CD4-positive, alpha-beta memory T cell (primary cell): ENCODE measurements at places on chromosomes 16 and 17.

DNA sequence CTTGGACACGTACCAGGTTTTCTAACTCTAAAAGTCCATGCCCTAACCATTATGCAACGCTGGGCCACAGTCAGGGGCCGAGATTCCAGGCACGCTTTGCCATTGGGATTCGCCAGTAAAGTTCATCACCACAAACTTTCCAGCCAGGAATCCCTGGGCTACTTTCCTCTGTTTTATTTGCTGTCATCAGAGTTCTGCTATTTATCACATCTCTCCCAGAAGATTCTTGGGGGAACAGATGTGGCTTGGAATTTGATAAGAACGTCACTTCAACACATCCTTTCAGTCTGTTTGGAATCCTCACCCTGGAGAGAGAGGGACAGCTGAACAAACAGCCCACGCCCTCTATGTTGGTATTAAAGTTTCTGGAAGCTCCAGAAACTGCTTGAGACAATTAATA lies 109.6 kb upstream of the CACNG3 start:
- no peak for DNase-seq

DNA sequence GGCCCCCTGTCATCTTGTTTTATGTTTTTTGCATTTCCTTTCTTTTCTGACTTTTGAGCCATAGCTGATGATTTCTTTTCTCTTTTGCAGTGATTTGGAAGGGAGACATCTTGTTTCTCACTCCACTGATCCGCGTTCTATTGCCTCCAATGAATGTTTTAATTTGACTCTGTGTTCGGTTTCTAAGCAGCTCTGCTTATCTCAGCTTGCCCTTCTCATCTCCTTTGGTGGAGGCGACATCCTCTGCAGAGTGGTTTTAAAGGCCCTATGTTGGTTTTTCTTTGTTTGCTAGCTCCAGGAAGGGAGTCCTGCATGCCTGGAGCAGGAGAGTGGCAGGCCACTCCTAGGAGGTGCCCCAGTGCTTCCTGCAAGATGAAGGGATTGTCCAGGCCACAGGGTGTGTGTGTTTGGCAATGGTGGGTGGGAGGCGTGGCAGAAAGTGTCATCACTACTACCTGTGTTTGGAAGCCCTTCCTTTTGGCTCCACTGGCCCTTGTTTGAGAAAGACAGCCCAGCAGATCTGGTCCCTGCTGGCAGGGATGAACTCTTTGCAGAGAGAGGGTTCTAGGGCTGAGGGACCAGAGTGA lies 13.6 kb downstream of the SMPD3 start:
- no peak for DNase-seq

GRCh38 chr17:50059256-50059655 lies 3.3 kb downstream of the ITGA3 start:
- no peak for DNase-seq

DNA sequence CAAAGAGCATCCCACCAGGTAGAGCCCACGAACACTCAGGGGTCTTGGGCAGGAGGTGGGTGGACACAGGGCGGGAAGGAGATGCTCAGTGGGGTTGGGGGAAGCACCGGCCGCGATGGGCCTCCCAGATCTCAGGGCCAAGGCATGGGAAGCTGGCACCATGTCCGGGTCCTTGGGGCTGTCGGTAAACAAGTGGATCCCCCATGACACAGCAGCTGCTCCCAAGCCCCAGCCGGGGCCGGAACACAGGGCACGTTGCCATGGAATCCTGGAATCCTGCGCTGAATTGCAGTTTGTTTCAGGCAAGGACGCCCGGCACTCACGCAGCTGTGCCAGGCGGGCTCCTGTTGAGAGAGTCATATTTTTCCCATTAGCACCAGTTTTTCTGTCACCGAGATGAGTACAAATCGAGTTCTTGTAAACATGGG lies 23.0 kb upstream of the CHMP6 start:
- DNase-seq: no peak

GRCh38 chr16:51410125-51410524 lies 259.1 kb upstream of the SALL1 start:
- no peak for DNase-seq

DNA sequence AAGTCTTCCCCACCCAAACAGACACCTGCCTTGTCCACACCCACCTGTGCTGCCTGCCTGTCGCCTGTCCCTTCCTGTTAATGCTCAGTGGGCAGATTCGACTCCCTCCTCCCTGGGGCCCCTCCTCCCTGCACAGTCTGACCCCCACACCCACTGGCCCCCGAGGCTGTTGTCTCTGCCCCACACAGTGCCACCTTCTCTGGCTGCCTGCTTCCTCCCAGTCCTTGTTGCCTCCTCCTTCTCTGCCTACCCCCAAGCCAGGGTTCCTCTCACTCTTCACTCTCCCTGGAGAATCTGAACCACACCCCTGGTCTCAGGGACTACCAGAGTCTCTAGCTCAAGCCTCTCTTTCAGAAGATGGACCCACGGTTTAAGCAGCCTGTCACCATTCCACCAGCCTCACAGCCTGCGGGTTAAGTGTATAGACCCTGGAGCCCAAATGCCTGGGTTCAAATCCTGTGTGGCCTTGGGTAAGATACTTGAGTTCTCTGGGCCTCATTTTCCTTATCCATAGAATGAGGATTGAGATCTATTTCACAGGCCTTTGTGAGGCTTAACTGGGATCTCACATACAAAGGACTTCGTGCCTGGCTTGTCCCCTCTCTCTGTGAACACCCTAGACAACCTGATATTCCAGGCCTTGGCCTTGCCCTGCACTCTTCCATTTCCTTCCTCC lies 3.8 kb upstream of the ARHGAP23 start:
- DNase-seq: no peak

- no peak for DNase-seq
These were observed 5.4 kb upstream of the CRYBA1 start for GRCh38 chr17:29240968-29241963.

GRCh38 chr17:48181653-48182052 lies 74.1 kb downstream of the SNX11 start:
- no peak for DNase-seq

DNA sequence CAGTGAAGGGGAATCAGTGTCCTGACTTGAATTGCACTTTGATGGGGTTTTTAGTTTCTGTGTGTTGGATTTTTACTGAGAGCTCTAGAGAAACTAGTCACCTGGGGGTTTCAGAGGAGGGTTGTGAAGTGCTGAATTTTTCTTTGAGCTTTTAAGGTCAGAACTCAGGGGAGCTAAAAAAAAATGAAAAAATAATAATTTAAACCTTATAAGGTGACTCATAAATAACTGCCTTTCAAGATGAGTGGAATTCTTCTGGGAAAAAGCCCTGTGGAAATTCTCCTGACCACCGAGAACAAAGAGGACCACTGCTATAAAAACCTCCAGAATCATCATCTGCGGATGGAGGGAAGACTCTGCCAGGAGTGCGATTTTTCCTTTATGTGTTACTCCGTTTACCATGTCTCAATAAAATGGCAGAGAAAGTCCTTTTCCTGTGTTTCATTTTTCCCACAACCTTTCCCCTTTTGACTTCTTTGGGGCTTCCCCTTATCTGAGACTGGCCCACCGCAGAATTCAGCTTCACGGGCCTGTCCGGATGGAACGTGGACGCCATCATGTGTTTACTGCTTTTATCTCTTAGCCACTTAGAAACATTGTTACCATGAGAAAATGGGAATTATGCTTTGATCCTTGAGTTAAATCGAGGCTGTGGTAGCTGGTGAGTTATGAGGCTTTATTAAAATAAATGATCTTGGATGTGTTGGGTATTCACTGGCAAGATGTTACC lies 39.7 kb downstream of the RPTOR start:
- no peak for DNase-seq

DNA sequence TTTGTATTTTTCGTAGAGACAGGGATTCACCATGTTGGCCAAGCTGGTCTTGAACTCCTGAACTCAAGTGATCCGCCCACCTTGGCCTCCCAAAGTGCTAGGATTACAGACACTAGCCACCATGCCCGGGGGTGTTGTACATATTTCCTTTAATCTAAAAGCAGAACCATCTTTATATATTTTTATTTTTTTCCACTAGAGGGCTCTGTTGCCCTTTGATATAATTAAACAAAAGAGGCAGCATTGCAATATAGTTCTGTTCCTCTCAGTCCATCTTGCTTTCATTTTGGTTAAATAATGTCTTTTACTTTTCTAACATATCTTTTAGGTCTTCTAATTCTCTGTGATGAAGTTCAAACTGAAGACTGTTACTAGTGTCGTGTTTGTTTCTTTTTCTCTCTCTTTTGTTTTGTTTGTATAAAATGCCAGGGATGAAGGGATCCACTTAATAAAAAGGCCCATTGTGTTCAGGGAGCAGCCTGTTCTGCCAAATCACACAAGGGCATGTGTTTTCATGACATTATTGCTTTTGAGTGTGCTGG lies 23.4 kb downstream of the WWOX start:
- peak; percentile 54 for DNase-seq

- no peak for DNase-seq
These were observed 20.8 kb upstream of the CLEC18C start for GRCh38 chr16:70152578-70153302.

DNA sequence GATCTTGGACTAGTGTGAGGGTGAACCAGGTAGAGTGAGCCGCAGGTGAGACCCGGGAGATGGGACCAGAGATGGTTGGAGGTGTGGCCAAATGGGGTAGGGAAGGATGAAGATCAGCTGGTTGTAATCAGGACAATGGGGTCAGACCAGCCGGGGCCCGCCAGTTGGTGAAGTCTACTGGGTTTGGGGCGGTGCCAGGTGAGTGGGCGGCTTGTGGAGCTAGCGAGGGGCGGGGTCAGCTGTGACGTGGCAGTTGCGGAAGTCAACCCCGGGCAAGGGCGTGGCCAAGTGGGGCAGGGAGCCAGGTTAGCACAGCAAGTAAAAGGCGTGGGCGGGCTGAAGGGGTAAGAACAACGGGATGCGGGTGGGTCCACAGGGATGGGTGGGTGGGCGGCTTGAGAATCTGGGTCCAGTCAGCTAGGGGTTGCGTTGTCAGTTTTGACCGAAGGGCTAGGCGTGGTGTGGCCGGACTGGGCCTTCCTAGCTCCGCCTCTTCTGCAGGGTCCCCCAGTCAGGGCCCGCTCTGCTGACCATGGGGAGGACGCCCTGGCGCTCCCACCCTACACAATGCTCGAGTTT lies 25.5 kb upstream of the ALKBH5 start:
- DNase-seq: peak; percentile 93

GRCh38 chr16:2971134-2971984 lies 2.2 kb downstream of the PAQR4 start:
- no peak for DNase-seq

DNA sequence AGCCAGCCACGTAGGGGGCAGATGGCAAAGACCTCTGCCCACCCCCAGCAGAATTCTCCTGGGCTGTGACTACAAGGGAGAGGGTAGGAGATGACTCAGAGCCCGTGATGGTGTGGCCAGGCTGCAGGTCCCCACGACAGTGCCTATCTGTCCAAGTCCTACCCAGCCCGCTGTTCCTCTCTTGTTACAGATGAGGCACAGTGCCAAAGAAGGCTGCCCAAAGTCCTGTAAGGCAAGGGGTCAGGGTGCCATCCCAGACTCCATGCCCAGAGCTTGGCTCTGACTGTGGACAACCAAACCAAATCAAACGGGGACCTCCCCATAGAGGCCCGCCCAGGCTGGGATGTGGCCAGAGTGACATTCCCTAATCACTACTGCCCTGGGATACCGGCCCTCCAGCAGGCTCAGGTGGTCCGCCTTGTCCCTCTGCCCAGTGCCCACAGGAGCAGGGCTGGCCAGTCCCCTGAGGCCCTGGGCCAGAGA lies 12.6 kb upstream of the BCAR1 start:
- DNase-seq: no peak

- no peak for DNase-seq
These were observed 4.2 kb downstream of the LDAF1 start for GRCh38 chr16:21162661-21163151.

- DNase-seq: no peak
These were observed 7.5 kb downstream of the NME3 start for GRCh38 chr16:1763521-1764511.

- DNase-seq: no peak
These were observed 204.9 kb downstream of the LGALS9B start for GRCh38 chr17:20262226-20263114.

- no peak for DNase-seq
These were observed 22.5 kb downstream of the SLC6A2 start for GRCh38 chr16:55678161-55678821.

DNA sequence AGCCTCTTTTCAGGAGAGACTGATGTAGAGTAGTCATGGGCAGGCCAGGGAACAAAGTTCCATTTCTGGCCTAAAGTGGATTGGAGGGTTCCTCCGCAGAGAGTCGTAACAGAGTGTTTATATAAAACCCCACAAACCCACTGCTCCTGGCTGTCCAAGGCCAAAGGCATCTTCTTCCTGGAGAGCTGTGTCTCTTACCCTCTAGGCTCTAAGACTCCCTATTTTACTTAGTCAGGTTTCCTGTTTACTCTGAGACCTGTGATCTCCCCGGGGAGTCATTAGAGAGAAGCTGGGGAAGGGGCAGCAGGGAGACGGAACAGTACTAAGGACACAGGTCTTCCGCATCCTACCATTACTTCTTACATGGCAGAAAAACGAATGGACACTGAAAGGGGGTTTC lies 69.5 kb downstream of the HIC1 start:
- no peak for DNase-seq

GRCh38 chr16:54236773-54237172 lies 49.8 kb downstream of the IRX3 start:
- DNase-seq: no peak

DNA sequence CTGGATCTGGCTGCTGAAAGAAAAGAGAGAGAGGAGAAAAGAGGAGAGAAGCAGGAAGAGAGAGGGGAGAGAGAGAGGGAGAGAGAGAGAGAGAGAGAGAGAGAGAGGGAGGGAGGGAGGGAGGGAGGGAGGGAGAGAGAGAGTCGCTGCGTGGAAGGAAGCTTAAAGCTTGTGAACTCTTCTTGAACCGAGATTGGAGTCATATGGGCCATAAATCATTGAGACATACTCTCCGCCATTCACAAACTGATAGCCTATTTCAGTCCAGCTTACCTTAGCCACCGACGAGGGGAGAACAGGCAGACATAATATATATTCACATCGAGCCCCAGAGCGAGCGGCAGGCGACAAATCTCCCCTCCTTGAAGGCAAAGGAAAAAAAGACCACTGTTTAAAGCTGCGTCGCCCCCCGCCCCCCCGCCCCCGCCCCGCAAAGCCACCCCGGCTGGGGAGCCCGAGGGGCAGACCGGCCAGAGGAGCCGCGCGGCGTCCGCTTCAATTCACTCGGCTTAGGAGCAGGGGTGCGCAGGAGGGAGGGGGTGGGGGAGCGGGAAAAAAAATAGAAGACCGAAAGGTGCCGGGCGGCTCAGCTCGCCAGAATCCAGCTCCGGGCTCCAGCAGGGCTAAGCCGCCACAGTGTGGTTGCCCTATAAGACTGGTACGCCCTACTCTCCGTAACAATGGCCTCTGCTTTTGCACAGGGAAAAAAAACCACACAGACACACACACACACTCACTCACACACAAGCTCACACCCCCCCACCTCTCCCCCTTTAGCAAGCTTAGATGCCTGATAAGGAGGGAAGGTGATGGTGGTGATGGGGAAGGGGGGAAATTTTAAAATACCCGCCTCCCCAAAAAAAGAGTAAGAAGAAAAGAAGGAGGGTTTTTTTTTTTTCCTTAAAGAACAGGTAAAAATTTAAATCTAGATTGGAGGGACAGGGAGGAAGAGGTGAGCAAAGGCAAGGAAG lies 10.6 kb upstream of the HOXB2 start:
- DNase-seq: no peak

DNA sequence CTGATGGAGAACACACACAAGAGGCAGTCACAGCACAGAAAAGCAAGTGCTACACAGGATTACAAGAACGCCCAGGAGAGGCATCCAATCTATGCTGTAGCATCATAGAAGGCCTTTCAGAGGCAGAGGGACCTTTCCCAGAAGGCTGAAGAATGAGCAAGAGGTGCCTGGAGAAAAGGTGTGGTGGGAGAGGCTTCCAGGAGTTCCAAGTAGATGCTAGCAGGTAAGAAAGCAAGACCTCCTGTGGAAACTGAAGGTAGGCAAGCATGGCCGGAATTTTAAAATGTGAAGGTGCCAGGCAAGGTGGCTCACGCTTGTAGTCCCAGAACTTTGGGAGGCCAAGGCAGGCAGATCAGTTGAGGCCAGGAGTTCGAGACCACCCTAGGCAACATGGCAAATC lies 2.1 kb downstream of the ARHGAP17 start:
- no peak for DNase-seq
